ENCODE measurements at places on chromosomes 7 and 10.

- H3K36me3 ChIP-seq: no peaks in the 10 kb centered on the region
- H3K27ac ChIP-seq: no peak overlapping the region
- no peak for DNase-seq
These were observed 389.4 kb upstream of the AUTS2 start for GRCh38 chr7:69208848-69209247.

- peaks cover 12% of the 10 kb centered on the region for H3K27me3 ChIP-seq
- DNase-seq: no peak
- H3K4me3 ChIP-seq: no peak overlapping the region
- no peaks in the 10 kb centered on the region for H3K36me3 ChIP-seq
- no peaks in the 10 kb centered on the region for H3K4me1 ChIP-seq
These were observed 192.1 kb upstream of the MGMT start for GRCh38 chr10:129274748-129275474.

DNA sequence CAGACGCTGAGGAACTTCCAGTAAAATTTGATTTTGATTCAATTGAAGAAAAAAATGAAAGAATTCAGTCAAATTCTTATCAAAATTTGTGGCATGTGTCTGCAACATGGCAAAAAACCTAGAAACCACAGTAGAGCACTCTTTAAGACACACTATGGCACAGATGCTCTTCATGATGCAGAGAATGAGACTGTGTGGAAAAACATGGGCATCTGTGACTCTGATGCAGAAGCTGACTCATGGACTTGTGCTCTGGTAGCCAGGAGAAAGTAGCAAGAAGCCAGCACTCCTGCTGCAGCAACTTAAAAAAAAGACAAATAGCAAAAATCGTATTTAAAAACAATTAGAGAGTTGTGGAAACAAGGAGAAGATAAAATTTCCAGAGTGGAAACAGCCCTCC is 8.9 kb upstream of the KCNK18 start:
- peaks cover 4% of the 10 kb centered on the region for H3K27me3 ChIP-seq
- H3K36me3 ChIP-seq: peaks cover 2% of the 10 kb centered on the region
- no peak overlapping the region for H3K27ac ChIP-seq
- H3K4me3 ChIP-seq: no peak overlapping the region

DNA sequence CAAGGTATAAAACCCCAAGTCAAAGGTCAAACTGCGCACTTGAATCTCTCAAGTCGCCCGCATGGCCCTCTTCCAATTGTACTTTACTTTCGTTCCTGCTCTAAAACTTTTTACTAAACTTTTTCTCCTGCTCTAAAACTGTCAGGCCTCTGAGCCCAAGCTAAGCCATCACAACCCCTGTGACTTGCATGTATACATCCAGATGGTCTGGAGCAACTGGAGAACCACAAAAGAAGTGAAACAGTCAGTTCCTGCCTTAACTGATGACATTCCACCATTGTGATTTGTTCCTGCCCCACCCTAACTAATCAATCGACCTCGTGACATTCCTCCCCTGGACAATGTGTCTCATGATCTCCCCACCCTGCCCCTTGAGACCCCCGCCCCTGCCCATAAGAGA is 35.6 kb upstream of the PIK3CG start:
- H3K4me1 ChIP-seq: no peaks in the 10 kb centered on the region
- no peak for DNase-seq
- H3K27me3 ChIP-seq: no peaks in the 10 kb centered on the region
- H3K4me3 ChIP-seq: no peak overlapping the region
- no peaks in the 10 kb centered on the region for H3K36me3 ChIP-seq

GRCh38 chr7:34839645-34840044 is 181.6 kb downstream of the NPSR1 start:
- H3K4me3 ChIP-seq: no peak overlapping the region
- H3K36me3 ChIP-seq: no peaks in the 10 kb centered on the region
- H3K27ac ChIP-seq: no peak overlapping the region
- H3K4me1 ChIP-seq: peaks cover 2% of the 10 kb centered on the region
- DNase-seq: no peak
- peaks cover 9% of the 10 kb centered on the region for H3K27me3 ChIP-seq

- H3K27ac ChIP-seq: no peak overlapping the region
- H3K27me3 ChIP-seq: no peaks in the 10 kb centered on the region
- H3K4me3 ChIP-seq: no peak overlapping the region
- no peak for DNase-seq
- no peaks in the 10 kb centered on the region for H3K4me1 ChIP-seq
These were observed 18.5 kb downstream of the RFC2 start for GRCh38 chr7:74235518-74236268.

DNA sequence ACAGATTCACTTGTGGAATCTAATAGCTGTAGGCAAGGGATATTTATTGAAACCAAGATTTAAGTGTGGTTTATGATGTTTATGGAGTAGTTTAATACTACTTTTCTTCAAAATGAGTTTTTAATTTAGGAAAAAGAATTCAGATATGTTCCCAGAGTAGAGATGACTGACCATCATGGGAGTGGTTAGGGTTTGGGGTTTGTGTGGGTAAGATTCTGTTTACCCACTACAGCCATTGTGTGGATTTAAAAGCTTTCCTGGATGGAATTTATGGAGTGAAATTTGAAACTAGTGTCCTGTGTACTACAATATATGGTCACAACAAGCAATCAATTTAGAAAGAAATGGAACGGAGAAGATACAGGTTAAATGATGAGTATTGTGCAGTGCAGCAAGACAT is 453.5 kb downstream of the AUTS2 start:
- no peaks in the 10 kb centered on the region for H3K4me1 ChIP-seq
- no peaks in the 10 kb centered on the region for H3K27me3 ChIP-seq
- H3K27ac ChIP-seq: no peak overlapping the region
- H3K4me3 ChIP-seq: no peak overlapping the region
- H3K36me3 ChIP-seq: no peaks in the 10 kb centered on the region
- no peak for DNase-seq

GRCh38 chr7:137898839-137899721 is 52.3 kb upstream of the DGKI start:
- no peak overlapping the region for H3K4me3 ChIP-seq
- H3K36me3 ChIP-seq: peaks cover 37% of the 10 kb centered on the region
- H3K4me1 ChIP-seq: peaks cover 33% of the 10 kb centered on the region

DNA sequence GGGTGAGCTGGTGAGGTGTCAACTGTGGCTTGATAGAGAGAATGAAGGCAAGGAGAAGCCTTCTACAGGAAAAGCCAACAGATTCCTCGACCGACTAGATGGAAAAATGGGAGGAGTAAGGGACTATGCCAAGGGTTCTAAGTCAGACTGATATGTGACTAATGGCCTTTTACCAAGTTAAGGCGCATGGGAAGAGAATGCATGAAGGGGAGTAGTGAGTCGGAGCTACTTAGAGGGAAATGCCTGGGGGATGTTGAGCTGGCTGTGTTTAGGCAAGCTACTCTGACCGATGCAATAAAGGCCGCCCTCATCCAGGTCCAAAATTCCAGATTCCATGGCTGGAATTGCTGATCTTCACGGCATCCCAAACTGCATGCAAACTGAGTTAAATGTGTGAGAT is 48.2 kb downstream of the APBB1IP start:
- H3K27me3 ChIP-seq: no peaks in the 10 kb centered on the region
- peak overlapping the region; percentile 86 for H3K27ac ChIP-seq
- no peak for DNase-seq
- peaks cover 70% of the 10 kb centered on the region for H3K4me1 ChIP-seq

DNA sequence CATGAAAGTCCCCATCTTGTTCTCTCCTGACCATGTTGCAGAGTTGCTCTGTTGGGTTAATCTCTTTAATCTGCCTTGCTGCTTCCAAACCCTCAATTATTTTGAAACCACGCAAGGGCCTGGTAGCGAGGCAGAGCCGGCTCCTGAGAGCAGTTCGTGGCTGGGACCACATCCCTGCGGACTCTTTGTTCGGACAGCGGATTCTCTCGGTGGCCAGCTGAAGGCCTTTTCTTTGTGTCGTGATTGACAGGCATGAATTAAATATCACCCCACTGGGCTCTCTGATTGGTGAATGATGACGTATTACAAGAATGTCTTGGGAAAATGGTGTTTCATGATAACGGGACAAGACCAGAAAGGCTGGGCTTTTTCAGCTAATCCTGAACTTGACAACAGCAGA is 66.9 kb upstream of the ARHGAP21 start:
- H3K36me3 ChIP-seq: no peaks in the 10 kb centered on the region
- no peak overlapping the region for H3K4me3 ChIP-seq
- no peak overlapping the region for H3K27ac ChIP-seq

DNA sequence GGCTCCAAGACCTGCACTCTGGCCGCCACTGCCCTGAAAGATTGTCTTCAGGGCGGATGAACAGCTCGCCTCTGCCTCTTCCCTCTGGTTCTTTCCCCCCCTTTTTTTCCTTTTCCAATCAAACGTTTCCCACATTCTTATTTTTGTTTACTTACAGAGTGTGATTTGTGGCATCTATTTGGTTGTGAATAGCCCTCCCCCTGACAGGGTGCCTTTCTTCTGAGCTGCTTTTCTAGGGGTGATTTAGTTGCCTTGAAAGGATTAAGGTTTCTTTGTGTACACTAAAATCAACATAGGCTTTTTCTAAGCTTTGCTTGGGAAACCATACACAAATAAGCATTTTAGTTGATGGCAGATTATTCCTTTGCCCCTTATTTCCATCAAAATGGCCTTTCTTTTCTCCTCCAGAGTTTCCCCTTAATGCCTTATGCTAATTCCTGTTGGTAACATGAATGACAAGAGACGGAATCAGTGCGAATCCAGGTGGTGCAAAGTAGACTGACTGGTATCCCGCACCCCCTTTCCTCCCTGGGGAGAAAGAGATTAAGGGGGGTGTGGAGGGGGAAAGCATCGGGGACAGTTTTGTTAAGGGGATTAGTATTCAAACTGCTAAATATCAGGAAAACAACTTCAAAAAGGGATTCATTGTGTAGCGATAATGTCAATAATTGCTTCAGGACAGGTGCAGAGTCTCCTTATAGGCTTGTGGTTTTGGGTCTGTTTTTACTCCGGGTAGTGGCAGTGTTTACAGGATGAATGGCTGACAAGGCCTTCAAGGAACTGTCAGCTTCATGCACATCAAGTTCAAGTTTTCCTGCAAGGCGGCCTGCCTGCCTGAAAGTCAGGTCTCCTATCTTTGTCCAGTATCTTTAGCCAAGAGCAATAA is 431.6 kb upstream of the GALNT17 start:
- H3K27me3 ChIP-seq: peaks cover 28% of the 10 kb centered on the region
- H3K36me3 ChIP-seq: peaks cover 2% of the 10 kb centered on the region
- no peak overlapping the region for H3K27ac ChIP-seq
- H3K4me3 ChIP-seq: no peak overlapping the region

GRCh38 chr10:131700506-131700905 is 200.3 kb upstream of the PPP2R2D start:
- H3K4me1 ChIP-seq: no peaks in the 10 kb centered on the region
- H3K27me3 ChIP-seq: peaks cover 6% of the 10 kb centered on the region
- no peak overlapping the region for H3K27ac ChIP-seq

DNA sequence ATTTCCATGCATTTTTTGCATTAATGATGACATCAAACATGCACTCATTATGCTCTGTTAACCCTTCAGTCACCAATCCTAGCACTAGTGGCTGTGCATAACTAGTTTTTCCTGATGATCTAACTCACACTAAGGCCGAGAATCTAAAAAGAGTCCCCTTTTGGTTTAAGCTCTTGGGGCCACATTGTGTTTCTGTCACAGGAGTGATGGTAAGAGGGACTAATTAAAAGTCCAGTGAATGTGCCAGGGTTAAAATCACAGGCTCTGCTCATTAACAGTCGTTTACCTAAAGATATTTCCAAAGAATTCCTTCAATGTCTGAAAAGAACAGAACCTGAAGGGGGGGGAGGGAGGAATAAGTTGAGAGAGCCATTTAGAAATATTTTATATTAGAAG is 359.0 kb upstream of the ANKRD30A start:
- no peak overlapping the region for H3K4me3 ChIP-seq
- no peak for DNase-seq
- H3K36me3 ChIP-seq: no peaks in the 10 kb centered on the region
- no peaks in the 10 kb centered on the region for H3K4me1 ChIP-seq

DNA sequence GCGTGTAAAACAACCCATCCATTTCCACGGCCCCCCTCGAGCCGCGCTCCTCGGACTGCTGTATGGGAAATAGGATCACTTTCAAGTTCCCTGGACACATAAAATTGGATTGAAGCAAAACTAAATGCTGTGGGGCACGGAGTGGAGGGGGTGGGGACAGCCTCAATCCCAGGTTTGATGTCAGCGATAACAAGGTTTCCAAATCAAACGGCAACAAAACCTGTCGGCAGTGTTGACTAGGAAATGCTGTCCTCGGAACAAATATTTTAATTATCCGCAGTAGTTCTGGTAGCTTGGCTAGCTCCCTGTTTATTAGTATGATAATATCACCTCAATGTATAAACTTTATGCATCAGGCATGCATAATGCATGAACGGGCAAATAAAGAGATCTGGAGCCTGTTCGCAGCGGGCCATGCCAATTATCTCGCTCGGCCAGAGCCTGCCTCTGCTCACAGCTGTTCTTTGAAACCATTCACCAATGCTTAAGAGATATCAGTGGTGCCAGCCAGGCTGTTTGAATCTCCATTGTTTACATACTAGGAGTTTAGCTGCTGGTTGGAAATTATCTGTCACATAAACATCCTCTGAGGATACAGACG is 161.1 kb downstream of the PAXIP1 start:
- H3K27ac ChIP-seq: no peak overlapping the region
- H3K36me3 ChIP-seq: no peaks in the 10 kb centered on the region
- H3K4me1 ChIP-seq: no peaks in the 10 kb centered on the region
- no peak overlapping the region for H3K4me3 ChIP-seq
- DNase-seq: no peak

- no peaks in the 10 kb centered on the region for H3K27me3 ChIP-seq
- no peak overlapping the region for H3K27ac ChIP-seq
- H3K4me1 ChIP-seq: no peaks in the 10 kb centered on the region
- peaks cover 12% of the 10 kb centered on the region for H3K36me3 ChIP-seq
- DNase-seq: no peak
These were observed 47.7 kb upstream of the ODAD2 start for GRCh38 chr10:28046579-28046978.

DNA sequence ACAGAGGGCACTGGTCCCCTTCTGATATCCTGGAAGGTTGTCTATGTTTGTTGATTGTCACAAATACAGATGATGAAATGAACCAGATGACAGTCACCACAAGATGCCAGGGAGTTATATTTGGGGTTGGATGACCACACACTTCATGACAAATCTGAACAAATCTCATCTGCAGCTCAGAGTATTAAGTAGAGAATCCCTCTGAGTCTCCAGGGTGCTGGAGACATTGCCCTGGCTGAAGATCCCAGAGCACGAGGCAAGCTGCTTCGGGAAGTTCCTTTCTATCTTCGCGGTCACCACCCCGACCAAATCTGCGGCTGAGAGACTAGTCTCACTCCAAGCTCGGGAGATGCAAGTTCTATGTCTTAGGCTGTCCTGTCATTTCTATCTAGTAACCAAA is 9.0 kb downstream of the DENND2A start:
- H3K27ac ChIP-seq: no peak overlapping the region
- no peaks in the 10 kb centered on the region for H3K36me3 ChIP-seq
- no peak for DNase-seq
- peaks cover 18% of the 10 kb centered on the region for H3K27me3 ChIP-seq

DNA sequence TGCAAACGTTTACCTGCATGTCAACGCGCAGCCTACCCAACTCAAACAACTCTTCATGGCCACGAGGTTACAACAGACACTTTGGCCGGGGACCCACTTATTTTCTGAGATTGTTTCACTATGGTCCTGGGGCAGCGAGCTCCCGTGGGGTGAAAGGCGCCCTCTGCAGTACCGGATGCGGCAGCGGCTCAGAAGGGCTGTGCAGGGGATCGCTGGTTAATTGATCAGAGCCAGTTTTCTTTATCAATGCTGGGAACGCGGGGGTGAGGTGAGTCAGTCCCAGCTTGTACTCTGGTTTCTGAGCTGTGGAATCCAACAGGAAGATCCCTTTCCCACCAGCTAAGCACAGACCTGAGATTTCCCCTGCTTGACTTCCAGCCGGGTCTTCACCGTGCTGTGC is 366.5 kb upstream of the KLF6 start:
- no peak for DNase-seq
- H3K27ac ChIP-seq: no peak overlapping the region
- H3K4me3 ChIP-seq: no peak overlapping the region

All from activated CD4-positive, alpha-beta memory T cell treated with anti-CD3 and anti-CD28 coated beads for 36 hours (primary cell).